A673 (cell line): ENCODE measurements at places on chromosomes 6 and 20. TPM values are rescaled to one million over a fixed set of nuclear protein-coding genes. Genes with fewer than 3 reads are reported as not detected.

The COL10A1 gene
- total RNA-seq: not detected in 2 replicates

The LGSN gene
- total RNA-seq: not detected in 2 replicates

The FOXA2 gene
- not detected in 2 replicates for total RNA-seq

- no peak for DNase-seq
Observed at GRCh38 chr6:117909638-117910037, 2.6 kb downstream of the SLC35F1 start.

- DNase-seq: no peak
Observed at GRCh38 chr6:101777646-101778045, 384.1 kb downstream of the GRIK2 start.

GRCh38 chr6:116108836-116109235 lies 8.2 kb downstream of the NT5DC1 start:
- DNase-seq: no peak

DNA sequence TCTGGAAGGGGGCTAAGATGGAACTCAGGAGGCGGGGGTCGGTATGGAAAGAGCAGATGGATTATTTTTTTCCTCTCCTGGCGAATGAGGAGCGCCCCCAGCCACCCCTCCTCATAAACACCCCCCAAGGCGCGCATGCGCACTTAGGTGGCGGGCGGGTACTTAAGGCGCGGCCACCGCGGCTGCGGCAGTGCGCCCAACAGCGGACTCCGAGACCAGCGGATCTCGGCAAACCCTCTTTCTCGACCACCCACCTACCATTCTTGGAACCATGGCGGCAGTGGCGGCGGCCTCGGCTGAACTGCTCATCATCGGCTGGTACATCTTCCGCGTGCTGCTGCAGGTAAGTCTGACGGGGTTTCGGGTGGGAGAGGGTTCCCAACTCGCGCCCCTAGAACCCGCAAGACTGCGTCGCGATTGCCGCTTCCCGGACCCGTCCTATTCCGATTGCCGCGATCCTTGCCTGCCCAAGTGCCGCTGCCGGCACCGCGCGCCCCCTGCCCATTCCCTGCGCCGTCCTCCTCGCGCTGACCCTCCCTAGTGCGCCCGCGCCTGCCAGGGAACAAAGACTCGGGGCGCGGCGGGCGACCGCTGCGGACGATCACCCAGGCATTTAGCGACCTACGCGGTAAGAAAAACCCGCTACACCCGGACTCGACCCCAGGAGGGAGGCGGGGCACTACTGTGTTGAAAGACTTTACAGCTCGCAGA lies at the start of gene NNAT:
Gene NNAT, plus strand, starts transcription at position 190 of the 711 bp plus-strand sequence. Its CDS starts 82 bp downstream, at position 272.
- DNase-seq: no peak

- DNase-seq: no peak
Observed at GRCh38 chr6:130824978-130825694, 2.1 kb upstream of the SMLR1 start.
